Hematopoietic multipotent progenitor cell treated with erythropoietin and hydrocortisone succinate and interleukin-3 and kit ligand, for 8 days (in vitro differentiated cells): ENCODE measurements at places on chromosomes 2 and 18.
A peak's percentile ranks its signal among the peaks of the same experiment; 100 is the strongest.

GRCh38 chr2:45680351-45680967, 29.0 kb downstream of the PRKCE start:
- no peak for DNase-seq

GRCh38 chr2:181140928-181141327, 160.5 kb downstream of the UBE2E3 start:
- no peak for DNase-seq

DNA sequence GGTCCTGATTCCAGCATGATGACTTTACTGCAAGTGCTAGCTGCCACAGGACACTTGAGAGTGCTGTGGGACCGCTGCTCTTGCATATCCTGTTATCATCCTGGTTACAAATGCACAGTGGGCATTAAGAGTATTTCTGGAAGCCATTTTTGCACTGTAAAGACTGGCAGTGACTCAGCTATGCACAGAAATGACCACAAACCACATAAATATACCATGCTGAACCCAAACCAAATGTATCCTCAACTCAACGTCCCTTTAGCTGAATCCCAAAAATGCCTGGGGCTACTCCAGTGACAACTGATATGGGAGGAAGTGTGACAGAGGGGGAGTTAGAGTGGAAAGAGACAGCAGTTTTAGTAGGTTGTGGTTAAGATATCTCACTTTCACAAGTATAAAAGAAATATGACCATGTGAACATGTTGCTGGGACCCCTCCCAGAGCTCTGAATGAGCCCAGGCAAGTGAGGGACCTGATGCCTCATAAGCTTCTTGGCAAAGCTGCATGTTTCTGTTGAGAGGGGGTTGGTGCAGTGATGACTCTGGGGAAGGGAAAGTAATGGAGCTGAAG, 37.3 kb downstream of the RHBDD1 start:
- peak; percentile 81 for DNase-seq

DNA sequence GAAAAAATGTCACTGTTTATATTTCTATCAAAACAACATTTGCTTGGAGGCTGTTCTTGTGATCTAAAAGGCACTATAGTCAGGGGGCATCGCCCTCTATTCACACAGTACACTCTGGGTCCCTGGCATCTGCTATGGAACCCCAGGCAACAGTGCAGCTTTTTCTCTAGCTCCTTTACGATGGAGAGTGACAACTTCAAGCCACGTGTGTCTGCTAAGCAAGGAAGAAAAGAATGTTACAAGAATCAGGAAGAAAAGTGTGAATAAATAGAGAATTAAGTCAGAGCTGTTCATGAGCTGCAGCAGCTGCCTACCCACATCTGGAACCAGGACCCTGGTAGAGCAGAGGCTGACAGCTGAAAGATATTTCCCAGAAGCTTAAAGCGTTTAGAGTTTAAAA, 11.2 kb downstream of the RND3 start:
- no peak for DNase-seq

DNA sequence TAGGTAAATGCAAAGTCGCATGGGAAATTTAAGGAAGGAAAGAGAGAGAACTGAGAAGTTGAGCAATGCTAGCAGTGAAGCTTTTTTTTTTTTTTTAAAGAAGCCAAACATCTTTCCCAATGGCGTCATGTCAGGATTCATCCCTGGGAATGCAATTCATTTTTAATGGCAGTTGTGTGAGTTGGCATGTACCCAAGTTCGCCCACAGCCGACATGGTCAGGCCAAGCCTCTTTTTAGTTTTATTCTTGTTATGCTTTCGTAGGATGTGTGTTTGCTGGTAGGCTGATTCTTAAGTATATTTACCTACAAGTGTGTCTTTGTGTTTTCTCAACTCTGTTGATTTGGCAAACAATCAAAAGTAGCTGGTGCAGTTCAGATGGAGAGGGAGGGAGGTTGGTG, 127.6 kb upstream of the ITGA6 start:
- DNase-seq, result no peak

- peak; percentile 43 for DNase-seq
Measured at GRCh38 chr2:24920098-24920808, at the start of gene ADCY3. TSS of gene ADCY3 (minus strand) at chr2:24920237. CDS start at chr2:24918987, 1,250 bp downstream.

- no peak for DNase-seq
Measured at GRCh38 chr2:219460424-219460926, 25.8 kb downstream of the SPEG start.

DNA sequence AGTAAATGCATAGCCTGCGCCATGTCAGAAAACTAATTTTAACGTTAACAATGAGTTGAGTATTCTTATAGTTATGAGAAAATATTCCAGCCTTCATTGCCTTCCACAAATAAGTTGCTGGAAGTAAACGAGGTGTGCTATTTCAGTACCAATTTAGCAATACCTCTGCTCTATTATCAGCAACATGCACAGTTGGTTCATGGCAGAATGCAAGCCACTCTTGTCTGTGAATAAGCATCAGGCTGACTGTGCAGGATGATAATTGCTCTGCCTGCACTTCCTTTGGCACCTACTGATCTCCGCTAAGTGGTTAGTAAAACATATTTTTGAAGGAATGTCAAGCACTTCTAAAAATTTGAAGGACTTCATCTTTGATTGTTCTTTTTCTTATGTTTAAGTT, 261.9 kb upstream of the SIX3 start:
- no peak for DNase-seq

DNA sequence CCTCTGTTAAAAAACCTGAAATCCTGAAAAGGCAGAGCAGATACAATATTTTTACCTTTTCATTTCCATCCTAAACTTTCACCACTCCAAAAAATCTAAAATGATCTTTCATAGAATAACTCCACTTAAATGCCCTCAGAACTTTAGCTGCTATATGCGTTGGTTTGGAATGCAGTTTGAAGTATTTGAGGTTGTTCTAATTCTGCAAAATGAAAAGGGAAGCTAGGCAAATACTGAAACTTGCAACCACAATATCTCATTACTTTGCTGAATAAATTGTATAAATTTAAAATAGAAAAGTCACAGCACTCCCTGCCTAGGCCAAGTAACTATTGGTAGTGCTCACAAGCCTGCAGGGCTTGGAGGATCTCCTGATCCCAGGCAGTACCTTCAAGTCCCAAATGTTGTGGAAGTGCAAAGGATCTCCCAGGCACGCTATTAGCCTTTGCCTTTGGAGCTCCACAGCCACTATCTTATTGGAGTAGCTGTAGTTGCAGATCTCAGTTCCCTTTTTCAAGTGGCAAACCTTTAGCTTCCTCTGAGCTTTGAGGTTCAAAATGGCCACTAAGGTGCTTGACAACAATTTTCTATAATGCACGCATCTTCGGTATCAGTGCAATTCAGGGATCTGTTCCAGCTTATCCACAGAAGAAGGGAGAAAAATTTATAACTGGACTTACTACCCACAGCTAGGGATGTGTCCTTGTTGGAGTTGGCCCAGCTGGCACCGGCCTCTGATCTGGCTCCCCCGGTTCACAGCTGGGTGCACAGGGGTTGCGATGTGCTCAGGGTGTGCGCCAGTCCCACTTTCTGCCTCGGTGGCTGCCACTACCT, 43.4 kb upstream of the ANKRD62 start:
- no peak for DNase-seq

GRCh38 chr18:76260941-76261472, 234.0 kb downstream of the ZNF516 start:
- no peak for DNase-seq

- no peak for DNase-seq
Measured at GRCh38 chr2:226057914-226058313, 658.4 kb downstream of the NYAP2 start.

DNA sequence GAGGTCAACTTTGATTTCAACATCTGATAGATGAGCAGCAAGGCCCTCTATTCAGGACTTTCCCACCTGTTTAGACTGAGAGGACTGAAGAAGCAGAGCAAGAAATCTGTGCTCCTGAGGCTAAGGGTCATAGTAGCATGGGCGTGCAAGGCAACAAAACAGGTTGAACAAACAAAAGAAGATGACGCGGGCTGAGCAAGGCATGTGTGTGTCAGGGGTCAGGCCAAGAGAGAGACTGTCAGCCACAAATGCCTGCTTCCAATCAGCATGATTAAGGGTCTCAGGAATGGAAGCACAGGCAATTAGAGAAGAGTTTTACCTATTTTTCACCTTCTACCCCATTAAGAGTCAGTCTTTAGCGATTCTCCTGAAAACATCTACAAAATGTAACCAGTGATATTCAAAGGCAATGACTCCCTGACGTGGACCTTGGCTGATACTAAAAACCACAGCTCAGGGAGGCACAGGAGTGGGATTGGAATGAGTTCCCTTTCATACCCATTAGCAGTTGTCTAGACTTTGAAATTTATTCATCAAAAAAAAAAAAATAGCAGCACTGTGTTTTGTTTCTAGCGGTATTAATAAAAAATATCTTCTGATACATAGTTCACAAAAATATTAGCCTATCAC, 81.9 kb downstream of the DYNAP start:
- DNase-seq, result no peak

DNA sequence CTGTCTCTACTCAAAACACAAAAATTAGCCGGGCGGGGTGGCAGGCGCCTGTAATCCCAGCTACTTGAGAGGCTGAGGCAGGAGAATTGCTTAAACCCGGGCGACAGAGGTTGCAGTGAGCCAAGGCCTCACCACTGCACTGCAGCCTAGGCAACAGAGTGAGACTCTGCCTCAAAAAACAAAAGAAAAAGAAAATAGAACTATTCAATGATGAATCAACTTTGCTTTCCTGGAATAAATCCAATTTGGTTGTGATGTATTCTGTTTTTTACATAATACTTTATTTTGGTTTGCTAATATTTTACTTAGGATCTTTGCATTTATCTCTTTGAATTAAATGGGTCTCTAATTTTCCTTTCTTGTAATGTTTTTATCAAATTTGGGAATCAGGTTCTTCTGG, 86.3 kb upstream of the MBOAT2 start:
- DNase-seq, result no peak

- no peak for DNase-seq
Measured at GRCh38 chr2:28449488-28450395, 46.1 kb upstream of the PLB1 start.

DNA sequence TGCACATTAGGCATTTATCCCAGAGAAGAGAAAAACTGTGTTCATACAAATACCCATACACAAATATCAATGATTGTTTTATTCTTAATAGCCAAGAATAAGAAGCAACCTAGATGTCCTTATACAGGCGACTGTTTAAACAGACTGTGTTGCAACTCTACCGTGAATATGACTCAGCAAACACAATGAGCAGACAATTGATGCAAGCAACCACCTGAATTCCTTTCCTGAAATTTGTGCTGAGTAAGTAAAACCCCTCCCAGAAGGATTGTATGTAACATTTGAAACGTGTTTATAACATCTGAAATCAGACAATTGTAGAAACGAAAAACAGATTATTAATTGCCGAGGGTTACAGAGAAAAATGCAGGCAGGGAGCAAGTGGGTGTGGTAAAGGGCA, 621.9 kb upstream of the SOX11 start:
- no peak for DNase-seq

GRCh38 chr2:150689590-150689989, 202.1 kb upstream of the RND3 start:
- DNase-seq, result no peak

DNA sequence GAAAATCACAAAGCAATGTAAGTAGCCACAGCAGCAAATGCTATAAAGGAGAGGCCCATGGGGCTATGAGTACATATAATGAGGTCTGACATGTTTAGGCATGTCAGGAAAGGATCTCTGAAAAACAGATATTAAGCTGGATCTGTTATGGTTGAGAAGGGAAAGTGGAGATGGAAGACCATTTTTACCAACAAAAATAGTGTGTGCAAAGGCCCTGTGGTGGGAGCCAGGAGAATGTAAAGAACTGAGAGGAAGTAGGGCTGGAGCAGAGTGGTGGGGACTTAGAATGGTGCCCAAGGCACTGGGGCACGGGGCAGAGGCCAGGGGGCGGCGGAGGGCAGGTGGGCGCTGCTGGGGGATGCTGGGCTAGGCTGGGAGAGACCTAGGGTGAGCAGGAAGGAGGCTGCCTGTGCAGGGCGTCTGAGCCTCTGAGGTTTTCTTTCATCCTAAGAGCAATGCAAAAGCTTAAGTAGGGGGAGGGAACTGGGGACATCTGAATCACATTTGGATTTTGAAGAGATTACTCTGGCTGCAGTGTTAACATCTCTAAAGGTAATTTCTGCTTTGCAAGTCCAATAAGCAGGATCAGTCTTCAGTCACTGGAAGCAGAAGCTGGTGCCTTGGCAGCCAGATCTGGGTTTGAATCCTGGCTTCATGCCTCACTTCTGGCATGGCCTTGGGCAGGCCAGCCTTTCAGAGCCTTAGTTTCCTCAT, 4.9 kb upstream of the AGFG1 start:
- DNase-seq, result no peak
